CD4-positive, alpha-beta T cell treated with Interleukin-2 at 100 ng/mL for 4 hours (primary cell): ENCODE measurements at places on chromosomes 1 and 21.

DNA sequence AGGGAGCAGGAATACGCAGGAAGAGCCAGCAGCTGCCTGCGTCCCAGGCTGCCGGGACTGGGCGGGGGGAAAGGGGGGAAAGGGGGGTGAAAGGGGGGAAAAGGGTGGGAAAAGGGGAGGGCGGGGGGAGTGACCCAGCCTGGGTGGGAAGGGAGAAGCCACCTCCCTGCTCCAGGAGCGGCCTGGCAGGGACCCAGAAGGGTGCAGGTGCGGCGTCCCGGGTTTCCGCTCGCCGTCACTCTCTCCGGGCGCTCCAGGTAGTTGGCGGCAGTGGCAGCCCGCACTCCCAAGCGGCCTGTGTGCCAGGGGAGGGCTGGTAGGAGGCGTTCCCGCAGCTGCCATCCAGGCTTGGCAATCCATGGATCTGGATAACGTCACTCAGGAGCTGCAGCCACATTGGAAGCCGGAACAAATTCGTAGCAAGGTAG lies 141.0 kb upstream of the NGF start:
- no peak for DNase-seq

- DNase-seq = no peak
Observed at GRCh38 chr21:35189077-35189863, 140.2 kb upstream of the RUNX1 start.

GRCh38 chr1:25544819-25545218 lies 1.4 kb downstream of the LDLRAP1 start:
- DNase-seq = no peak

DNA sequence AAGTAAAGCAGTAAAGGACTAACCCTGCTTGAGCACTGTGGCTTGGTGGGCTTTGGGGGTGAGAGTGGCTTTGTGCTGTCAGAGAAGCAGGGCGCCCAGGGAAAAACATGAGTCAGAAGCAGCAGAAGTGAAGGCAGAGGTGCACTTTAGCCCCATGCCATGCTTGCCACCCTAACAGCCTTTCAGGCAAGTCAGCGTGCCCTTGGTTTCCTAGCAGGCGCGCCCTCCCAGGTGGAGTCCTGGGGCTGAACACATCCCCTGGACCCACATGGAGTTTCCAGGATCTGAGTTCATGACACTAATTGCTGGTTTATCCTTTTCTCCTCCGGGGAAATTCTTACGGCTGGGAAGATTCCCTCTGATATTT lies 106.6 kb downstream of the TLR5 start:
- DNase-seq = no peak

DNA sequence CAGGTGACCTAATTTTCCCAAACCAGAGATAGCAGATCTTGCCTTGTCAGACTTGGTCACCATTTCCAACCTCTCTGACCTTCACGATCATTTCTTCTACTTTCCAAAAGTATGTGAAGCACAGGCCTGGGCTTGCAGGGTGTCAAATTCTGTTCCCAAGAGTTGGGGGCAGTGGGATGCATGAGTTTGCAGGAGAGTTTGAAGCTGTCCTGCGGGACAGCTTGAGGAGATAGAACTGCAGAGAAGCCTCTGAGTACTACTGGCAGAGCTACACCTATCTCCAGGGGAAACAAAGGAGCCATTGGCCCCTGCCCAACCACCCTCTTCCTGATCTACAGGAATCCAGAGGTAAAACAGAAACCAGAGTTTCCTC lies 11.3 kb downstream of the TXNIP start:
- no peak for DNase-seq

DNA sequence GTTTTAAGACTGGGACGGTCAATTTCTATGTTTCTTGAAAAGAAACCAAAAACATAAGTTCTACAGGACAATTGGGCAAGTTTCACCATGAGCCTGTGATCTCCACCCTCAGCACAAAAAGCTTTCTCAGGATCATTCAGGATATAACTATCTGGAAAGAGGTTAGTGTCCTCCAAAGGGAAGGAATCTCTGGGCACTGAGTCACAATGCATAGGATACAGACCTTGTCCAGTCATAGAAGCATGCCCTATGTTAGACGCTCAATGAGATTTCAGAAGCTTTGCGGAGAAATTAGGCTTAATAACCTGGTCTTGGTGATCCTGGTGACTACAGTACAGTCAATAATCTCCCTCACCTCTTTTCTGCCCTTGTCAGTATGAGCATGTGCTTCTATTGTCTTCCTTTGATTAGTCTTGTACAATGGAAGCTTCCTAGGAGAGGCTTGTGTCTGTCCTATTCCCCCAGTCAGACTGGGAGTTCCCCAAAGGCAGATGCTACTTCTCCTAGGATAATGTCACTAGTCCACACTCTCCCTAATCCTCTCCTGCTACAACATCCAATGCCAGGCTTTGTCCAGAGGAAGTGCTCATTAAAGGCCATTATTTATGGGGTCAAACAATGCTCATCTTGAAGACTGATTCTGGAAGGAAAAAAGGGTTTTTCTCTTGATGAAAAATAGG lies 97.4 kb downstream of the KCNH1 start:
- no peak for DNase-seq

DNA sequence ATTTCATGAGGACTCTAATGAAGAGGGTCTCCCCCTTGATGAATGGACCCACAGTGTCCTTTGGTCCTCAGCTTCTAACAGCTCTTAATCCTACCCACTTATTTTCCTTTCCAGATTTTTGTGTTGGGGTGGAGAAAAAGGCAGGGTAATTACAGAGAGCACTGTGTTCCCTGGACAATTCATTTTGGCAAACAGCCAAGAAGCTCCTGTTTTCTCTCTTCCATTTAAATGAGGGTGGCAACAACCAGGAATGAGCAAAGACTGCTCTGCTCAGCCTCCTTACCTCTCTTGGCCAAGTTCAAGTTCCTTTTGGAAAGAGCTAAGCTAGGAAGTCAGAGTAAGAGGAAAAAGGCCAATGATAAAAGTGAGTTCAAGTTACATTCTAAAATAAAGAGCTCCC lies 11.9 kb downstream of the XKR8 start:
- DNase-seq = no peak

DNA sequence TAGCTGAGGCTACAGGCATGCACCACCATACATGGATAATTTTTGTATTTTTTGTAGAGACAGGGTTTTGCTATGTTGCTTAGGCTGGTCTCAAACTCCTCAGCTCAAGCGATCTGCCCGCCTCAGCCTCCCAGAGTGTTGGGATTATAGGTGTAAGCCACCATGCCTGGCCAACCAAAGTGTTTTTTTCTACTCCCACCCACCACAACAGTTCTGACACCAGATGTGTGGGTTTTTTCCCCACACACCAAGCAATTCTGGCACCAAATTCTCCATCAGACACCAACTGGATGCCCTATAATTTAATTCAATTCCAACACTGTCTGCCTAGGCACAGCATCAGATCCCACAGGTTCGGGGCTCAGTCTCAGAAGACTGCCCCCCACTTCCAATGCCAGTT lies 20.6 kb upstream of the KLHDC8A start:
- no peak for DNase-seq

GRCh38 chr1:86640161-86640670 lies 64.2 kb upstream of the SH3GLB1 start:
- no peak for DNase-seq

GRCh38 chr1:26744075-26744959 lies 43.4 kb upstream of the PIGV start:
- DNase-seq = peak; percentile 94

- no peak for DNase-seq
Observed at GRCh38 chr1:41576620-41577019, 92.1 kb upstream of the EDN2 start.

GRCh38 chr1:14421977-14422609 lies 176.4 kb upstream of the KAZN start:
- DNase-seq = no peak

DNA sequence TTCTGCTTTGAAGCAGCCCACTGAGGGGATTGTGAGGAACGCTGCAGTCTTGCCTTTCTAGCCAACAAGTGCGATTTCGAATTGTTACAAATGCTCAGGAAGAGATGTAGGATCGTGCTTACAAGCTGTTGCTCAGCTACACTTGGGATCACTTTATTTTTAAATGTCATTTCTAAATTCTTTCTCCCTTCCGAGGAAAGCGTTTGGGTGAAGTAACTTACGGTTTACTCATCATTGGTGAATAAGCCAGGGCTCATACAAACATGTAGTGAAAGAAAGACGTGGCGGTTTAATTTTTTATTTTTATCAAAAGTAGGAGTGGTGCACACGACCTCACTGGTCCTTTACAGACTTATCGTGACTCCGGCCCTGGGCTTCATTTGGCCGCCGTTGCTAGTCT lies 386.6 kb downstream of the KIF26B start:
- no peak for DNase-seq

DNA sequence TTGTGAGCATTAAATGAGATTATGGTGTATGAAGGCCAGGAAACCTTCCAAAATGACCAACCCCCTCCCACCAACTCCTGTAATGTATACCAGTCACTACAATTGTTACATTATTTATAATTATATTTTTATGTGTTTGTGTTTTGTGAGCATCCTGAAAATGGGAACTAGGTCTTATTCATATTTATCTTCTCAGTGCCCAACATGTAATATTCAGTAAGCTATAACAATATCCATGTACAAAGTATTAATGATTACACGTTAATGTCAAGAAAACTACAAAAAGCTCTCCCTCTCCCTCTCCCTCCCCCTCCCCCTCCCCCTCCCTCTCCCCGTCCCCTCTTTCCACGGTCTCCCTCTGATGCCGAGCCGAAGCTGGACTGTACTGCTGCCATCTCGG lies 19.0 kb upstream of the ASAP3 start:
- DNase-seq = no peak

GRCh38 chr1:170678027-170678600 lies 14.2 kb downstream of the PRRX1 start:
- no peak for DNase-seq

DNA sequence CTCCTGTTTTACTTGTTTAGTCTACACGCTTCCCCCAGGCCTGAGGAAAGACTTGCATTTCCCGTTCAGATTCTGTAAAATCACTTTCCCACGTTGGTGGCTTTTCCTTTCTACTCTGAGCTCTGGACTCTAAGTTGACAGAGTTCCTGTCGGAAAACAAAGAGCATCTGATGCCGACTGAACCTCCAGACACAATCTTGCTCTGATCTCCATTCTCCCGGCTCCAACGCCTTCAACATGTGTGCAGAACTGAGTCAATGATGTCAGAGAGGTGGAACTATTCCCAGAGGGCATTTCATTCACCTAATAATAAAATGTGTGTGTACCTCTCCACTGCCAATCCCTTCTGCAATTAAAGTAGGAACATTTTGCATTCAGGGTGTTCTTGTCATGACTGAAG lies 147.7 kb downstream of the MIS18A start:
- no peak for DNase-seq

- no peak for DNase-seq
Observed at GRCh38 chr1:37794372-37795339, 1.0 kb downstream of the MANEAL start.

- DNase-seq = no peak
Observed at GRCh38 chr1:76585980-76586674, 281.2 kb upstream of the ST6GALNAC5 start.

GRCh38 chr1:82830690-82831380 lies 1030.1 kb downstream of the ADGRL2 start:
- DNase-seq = no peak

GRCh38 chr1:236800002-236800620 lies 5.0 kb downstream of the MTR start:
- peak; percentile 5 for DNase-seq

DNA sequence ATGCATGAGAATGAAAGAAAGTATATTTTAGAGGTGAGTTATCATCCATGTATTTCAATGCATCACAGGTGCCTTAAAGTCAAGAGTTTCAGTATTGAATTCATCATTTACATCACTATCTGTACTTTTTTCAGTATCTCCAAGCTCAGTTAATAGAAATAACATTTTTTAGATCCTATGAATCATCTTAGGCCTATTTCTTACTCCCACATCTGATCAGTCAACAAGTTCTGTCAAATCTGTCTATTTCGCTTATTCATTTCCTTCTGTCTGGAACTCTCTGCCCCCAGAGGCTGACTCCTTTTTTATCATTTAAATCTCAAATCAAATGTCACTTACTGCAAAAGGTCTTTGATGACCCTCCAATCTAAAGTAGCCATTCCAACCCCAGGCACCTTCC lies 295.2 kb downstream of the LRRC7 start:
- DNase-seq = no peak

- DNase-seq = no peak
Observed at GRCh38 chr1:214977110-214977509, 105.4 kb upstream of the KCNK2 start.

DNA sequence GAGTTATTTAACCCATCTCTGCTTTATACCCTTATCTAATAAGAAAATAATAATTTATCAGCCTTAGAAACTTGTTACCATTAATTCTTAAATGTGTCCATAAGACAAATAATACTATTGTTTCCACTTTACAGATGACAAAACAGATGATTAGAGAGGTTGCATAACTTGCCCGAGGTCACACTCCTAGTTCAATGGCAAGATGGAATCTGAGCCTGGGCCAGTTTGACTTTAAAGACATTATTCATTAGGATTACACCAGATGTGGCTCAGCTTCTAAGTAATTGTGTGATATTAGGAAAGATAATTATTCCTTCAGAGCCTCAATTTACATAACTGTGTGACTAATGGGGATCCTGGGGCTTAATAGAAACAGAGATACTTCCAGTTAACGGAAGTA lies 42.3 kb upstream of the KCNK2 start:
- no peak for DNase-seq

DNA sequence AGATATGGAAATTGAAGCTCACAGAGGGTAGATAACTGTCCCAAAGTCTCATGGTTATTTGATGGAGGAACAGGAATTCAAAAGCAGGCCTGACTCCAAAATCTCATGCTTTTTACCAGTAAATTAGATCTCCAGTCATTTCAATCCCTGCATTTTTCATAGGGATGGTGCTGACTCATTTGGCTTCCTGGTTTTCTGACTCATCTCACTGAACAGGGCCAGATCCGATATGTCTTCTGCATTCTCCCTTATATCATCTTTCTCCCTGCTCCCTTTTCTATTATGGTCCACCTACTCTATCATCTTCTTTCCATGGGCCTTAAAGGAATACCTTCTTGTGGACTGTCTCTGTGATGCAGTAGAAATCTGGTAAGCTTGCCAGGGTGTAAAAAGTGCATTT lies 187.2 kb downstream of the FGGY start:
- no peak for DNase-seq

DNA sequence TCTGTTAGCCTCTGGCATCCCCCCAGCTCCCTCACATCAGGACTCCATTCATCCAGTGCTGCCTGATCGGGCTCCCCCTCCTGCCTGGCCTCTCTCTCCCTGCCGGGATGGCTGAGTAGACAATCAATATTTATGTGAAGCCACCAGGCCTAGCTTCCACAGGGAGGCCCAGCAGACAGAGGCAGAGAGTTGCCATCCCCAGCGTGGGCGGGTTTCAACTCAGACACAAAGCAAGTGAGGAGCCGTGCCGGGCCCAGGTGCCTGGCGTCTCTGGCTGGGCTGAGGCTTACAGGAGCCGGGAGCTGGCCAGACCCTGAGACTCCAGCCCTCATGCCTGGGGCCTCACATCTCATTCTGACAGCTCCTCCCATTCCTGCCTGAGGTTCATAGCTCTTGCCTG lies 34.5 kb upstream of the ATP2B4 start:
- no peak for DNase-seq

GRCh38 chr21:44913425-44914175 lies 7.1 kb downstream of the ITGB2 start:
- no peak for DNase-seq
